ENCODE measurements at places on chromosomes 2 and 18.

- no peak for DNase-seq
These were observed 143.0 kb downstream of the ARL6IP6 start for GRCh38 chr2:152861349-152861942.

DNA sequence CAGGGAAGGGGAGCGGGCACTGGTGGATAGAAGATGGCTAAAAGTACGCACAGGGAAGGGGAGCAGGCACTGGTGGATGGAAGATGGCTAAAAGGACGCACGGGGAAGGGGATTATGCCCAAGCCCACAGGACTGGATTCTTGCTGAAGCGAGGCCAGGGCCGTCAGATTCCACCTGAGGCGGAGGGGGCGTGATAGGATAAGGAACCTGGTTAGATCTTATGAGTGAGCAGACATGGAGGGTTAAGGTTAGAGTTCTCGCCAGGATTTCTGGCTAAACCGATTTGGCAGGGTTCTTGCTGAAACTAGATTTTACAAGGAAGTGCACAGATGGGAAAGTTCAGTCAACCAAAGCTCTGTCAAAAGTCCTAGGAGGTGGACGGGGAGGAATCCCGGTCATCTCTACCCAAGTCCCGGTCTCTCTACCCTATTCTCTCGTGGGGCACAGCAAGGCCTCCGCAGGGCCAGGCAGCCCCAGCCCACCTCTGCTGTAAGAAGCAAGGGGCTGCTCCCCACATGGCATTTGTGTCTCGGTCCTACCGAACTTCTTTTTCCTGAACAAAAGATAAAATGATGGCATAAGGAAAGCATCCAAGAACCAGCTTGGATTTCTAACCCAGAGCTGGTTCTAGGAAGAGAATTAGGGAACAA lies 140.8 kb downstream of the PTGR3 start:
- no peak for DNase-seq

- DNase-seq, result no peak
These were observed 169.6 kb upstream of the BOD1L2 start for GRCh38 chr18:56977309-56977708.

DNA sequence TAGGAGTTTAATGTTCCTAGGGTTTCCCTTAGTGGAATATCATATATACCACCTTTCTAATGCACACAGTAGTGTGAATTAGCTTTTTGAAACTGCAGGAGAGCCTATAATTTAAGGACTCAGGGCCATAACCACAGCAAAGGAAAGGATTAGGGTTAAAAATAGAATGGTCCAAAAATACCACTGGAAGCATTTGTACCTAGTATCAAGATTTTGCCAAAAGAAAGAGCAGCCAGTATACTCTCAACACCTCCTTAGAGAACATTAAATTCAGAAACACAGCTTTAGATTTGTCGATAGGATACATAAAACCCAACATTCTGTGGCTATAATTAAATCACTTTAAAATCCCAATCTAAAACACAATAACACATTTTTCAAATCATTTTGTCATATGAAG lies 634.9 kb downstream of the EPHA4 start:
- DNase-seq, result no peak

DNA sequence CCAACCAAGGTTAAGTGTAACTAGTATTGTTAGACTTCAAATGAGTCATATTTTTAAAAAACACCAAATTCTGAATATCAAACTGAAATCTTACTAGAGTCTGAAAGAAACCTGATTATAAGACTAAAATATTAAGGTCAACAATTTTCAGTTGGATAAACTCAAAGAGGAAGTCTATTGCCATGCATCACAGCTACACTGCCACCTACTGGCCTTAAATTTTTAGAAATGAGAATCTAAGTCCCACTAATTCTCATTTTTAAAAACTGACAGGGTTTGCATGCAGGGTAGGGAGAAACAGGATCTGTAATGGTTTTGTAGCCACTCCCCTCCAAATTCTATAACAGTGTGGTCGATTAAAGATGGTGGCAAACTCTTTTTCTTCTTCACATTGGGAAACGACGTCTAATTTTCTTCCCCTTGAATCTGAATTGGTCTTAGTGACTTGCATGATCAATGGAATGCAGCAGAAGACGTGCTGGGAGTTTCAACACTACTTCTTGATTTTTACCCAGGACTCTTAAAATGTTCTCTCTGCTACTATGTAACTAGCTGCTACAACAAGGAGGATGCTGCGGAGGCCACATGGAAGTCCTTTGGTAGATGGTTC lies 176.1 kb upstream of the SESTD1 start:
- DNase-seq, result no peak

- DNase-seq, result no peak
These were observed 22.4 kb downstream of the HRH4 start for GRCh38 chr18:24482821-24483220.

GRCh38 chr18:62458346-62458745 lies 64.5 kb upstream of the ZCCHC2 start:
- no peak for DNase-seq
